CD4-positive, alpha-beta T cell treated with Interleukin-15 for 4 hours (primary cell): ENCODE measurements at places on chromosomes 5 and 9.

GRCh38 chr5:150309886-150310239 is 7.2 kb upstream of the ARSI start:
- DNase-seq: no peak

DNA sequence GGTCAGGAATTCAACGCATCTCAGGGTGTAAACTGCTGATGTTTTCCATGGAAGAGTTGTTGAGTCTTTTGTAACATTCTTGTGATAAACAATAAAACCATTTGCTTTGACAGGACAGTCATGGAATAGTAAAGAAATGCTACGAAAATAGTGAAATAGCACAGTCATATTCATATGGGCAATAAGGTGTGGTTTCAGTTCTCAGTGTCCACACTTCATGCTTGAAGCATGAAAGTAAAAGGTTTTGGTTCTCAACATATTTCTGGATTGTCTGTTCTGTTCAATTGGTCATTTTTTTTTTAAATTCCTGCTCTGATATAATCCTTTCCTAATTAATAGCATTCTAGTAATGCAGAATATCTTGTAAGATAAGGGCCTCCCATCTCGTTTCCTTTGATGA is 467.6 kb upstream of the ZNF608 start:
- DNase-seq: no peak

DNA sequence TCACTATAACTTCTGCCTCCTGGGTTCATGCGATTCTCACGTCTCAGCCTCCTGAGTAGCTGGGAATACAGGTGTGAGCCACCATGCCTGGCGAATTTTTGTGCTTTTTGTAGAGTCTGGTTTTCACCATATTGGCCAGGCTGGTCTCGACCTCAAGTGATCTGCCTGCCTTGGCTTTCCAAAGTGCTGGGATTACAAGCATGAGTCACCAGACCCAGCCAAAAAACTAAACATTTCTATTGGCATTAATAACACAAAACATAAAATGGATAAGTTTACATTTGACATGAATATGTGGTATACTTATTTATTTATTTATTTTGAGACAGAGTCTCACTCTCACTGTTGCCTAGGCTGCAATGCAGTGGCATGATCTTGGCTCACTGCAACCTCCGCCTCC is 13.6 kb upstream of the REEP5 start:
- no peak for DNase-seq

GRCh38 chr9:128149001-128149701 is at the start of gene LCN2:
Gene LCN2 (plus strand): TSS chr9:128149453. CDS start chr9:128149526, 73 bp downstream.
- no peak for DNase-seq

- no peak for DNase-seq
These were observed 88.1 kb downstream of the KDM4C start for GRCh38 chr9:6845880-6846279.

- DNase-seq: no peak
These were observed 493.6 kb upstream of the KLF4 start for GRCh38 chr9:107983181-107983603.

- DNase-seq: no peak
These were observed 432.1 kb upstream of the RGMB start for GRCh38 chr5:98341038-98342032.

- DNase-seq: no peak
These were observed 108.0 kb upstream of the RAD23B start for GRCh38 chr9:107175041-107175440.

- DNase-seq: no peak
These were observed 74.0 kb upstream of the PRLR start for GRCh38 chr5:35304291-35304690.

GRCh38 chr9:2411459-2412215 is 209.9 kb upstream of the VLDLR start:
- DNase-seq: no peak

DNA sequence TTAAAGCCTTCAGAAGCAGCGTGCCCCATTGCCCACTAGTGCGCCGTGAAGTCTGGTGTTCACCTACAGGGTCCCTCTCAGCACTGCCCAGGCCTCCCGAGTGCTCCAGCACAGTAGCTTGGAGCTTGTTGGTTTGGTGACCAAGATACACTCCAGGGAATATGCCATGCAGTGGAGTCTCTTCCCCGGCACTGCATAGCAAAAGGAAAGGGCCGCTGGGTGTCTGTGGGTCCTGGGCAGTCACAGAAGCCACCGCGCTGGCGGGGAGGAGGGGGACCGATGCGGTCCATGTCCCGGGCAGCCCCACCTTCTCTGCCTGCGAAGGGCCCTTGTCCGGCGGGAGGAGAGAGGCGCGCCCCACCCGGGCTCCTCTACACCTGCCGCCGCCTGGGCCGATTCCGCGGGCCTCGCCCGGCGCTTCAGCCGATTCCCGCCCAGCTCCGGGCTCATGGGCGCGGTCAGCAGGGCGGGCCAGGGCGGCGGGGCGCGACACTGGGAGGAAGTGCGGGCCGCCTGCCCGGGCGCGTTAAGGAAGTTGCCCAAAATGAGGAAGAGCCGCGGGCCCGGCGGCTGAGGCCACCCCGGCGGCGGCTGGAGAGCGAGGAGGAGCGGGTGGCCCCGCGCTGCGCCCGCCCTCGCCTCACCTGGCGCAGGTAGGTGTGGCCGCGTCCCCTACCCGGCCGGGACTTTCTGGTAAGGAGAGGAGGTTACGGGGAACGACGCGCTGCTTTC is at the start of gene SYK:
TSS of gene SYK (plus strand) at position 579 of the 732 bp plus-strand sequence. CDS start 42,080 bp downstream, outside the sequence.
- no peak for DNase-seq

GRCh38 chr5:42520203-42520602 is 97.0 kb downstream of the GHR start:
- no peak for DNase-seq

GRCh38 chr5:54159153-54159892 is 151.1 kb downstream of the ARL15 start:
- DNase-seq: no peak

GRCh38 chr9:83196946-83197345 is 134.0 kb upstream of the RASEF start:
- DNase-seq: no peak

DNA sequence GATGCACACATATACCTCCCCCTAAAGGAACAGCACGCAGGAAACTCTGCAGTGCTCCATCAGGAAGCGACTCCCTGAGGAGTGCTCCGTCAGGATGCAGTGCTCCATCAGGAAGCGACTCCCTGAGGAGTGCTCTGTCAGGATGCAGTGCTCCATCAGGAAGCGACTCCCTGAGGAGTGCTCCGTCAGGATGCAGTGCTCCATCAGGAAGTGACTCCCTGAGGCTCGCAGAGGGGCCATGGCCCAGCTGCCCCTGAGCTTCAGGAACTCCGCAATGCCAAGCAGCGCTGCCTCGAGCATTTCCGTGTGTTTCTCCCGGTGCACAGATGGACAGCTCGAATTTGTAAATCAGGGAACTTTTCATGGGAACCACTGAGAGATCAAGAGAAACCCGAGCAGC is 88.1 kb downstream of the PAX5 start:
- DNase-seq: no peak
